Uterus (tissue), 4 donors: ENCODE measurements at places on chromosomes 6 and 20.

GRCh38 chr6:56037601-56038000, 162.2 kb upstream of the BMP5 start:
- DNase-seq, result no peak

GRCh38 chr6:33014841-33015634, 5.6 kb upstream of the HLA-DOA start:
- no peak for DNase-seq

- DNase-seq, result no peak
Observed at GRCh38 chr20:56730003-56730402, 100.9 kb downstream of the TFAP2C start.

DNA sequence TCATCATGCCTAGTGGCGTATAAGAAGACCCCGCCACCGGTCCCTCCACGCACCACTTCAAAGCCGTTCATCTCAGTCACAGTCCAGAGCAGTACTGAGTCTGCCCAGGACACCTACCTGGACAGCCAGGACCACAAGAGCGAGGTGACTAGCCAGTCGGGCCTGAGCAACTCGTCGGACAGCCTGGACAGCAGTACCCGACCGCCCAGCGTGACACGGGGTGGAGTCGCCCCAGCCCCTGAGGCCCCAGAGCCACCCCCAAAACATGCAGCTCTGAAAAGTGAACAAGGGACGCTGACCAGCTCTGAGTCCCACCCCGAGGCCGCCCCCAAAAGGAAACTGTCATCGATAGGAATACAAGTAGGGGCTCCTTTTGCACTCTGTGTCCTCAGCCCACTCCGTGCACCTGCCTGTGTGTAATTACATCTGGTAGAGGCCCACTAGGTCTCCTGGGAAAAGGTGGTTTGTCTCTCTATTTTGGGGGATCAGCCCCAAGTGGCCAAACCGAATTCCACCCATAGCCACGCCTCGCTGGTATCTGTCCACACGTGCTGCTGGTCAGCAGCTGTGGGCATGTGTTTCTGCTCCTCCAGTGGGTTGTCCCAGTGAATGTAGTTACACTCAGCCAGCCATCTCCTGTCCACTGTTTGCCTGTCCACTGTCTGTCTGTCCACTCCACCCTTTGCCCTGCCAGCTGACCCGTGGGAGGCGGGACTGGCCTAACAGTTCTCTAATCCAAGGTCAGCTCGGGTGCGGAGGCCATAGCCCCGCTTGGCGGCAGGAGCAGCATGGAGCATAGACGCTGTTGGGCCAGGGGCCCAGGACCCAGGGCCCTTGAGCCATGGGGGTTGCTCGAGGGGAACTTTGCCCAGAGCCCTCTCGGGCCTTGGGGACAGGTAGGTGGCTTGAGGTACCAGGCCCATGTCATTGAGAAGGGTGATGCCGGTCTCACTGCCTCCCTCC, 44.3 kb upstream of the MYL9 start:
- no peak for DNase-seq

GRCh38 chr6:118103381-118104146, 196.5 kb downstream of the SLC35F1 start:
- DNase-seq, result no peak

- no peak for DNase-seq
Observed at GRCh38 chr6:167815296-167815980, 11.3 kb upstream of the AFDN start.

DNA sequence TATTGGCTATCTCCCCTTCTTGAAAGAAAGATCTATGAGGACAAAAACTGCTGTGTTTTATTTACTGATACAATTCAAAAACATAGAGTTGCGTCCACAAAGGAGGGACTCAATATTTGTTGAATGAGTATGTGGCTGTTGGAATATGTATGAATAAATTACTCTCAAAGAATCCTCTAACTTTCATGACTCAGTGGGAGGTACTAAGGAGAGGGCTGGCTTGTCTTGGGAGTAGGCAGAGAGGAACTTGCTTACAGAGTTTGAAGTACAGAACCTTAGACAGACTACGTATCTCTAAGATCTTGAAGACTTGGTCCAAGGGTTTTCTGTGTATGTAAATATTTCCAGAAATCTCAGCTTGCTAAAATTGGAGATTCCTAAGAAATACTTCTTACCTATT, 504.0 kb upstream of the PTCHD4 start:
- DNase-seq, result no peak
